NCI-H2107 (cell line): ENCODE measurements at places on chromosomes 12 and 14.

DNA sequence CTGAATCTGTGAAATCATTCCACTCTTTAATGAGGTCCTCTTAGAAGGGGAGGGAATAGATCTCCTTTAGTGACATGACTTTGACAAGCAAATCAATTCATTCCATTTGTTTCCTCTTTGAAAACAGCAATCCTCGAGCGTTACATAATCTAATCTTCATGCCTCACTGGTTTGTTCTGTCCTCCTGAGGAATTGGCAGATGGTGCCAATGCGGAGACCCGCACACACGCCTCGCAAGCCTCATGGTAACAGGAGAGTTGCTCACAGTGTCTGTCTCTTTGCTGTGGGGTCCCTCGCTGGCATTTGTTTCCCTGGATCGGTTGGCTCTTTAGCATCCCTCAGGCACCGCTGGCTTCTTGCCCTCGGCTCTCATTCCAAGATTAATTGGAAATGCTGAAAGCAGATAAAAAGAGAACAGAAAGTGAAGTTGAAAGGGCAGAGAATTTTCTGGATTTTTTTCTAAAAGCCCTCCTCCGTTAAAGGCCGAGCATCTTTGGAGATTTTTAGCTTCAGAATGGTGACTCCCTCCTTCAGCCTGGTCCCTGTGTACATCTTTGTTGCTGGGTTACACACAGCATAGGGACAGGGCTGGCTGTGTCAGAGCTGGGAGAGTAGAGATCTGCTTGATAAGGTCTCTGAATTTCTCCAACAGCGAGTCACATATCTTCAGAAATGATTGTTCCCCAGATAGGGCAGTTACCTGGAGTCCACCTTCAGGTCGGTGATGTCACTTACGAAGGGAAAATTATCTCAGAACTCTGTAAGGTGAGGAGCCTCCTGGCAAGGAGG, 10.1 kb upstream of the CABP1 start:
- no peak for DNase-seq

DNA sequence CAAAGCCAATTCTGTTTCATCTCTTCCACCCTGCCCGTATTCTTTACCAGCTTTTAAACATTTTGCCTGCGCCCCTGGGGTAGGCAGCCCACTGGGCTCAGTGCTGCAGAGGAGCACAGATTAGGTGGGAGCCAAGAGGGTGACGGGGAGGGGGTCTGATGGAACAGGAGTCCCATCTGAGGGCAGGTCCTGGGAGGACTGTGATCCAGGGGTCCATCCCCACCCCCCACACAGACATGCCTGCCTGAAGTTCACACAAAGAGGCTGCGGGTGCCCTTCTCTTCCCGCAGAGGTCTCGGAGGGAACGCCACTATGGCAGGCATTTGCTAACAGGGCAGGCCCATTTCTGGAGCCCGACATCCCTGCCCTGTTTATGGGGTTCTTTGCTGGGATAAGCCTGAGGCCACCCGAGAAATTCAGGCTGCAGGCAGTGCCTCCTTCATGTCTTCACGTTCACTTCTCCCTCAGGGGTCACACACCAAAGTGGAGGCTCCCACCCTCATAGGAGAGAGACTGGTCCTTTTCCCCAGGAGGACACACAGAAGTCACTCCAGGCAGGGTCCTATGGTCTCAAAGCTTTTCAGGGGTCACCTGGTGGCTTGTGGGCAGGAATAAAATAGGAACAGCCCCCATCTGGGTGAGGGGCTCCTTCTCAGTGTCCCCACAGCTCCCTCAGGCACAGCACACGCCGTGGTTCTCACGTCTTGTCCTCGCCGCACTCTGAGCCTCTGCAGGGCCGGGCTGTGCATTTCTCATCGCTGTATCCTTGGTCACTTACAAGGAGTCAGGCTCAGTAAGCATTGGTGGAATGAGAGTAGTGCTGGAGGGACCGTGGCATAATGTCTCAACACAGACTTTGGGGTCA, 12.9 kb downstream of the VASH1 start:
- DNase-seq = no peak

- DNase-seq = no peak
Observed at GRCh38 chr12:62800707-62801400, 134.1 kb downstream of the PPM1H start.

GRCh38 chr12:93149229-93149628, 220.1 kb upstream of the EEA1 start:
- DNase-seq = no peak

GRCh38 chr14:101876555-101876938, 87.8 kb upstream of the DYNC1H1 start:
- no peak for DNase-seq

DNA sequence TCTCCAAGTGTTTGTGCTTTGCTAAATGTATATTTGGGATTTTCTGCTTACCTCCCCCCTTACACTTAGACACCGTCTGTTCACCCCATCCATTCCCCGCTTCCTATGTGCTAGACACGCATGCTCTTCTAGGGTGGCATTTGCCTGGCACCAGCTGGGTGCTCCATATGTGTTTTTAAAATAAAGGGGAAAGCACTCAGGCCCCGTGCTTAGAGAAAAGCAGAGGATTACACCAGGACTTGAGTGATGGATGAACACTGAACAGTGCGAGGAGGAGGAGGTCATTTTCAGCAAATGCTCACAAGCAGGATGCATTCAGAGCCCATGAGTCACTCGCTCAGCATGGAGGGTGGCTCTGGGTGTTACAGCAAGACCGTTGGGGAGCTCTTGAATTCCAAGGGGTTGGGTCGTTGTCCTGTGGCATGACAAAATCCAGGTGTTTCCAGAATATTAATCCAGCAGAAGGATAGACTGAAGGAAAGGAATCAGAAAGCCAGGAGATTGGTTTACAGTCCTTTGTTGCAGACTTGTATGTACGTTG, 2.9 kb upstream of the BDKRB1 start:
- no peak for DNase-seq

- DNase-seq = no peak
Observed at GRCh38 chr12:55838361-55838760, 4.4 kb downstream of the MMP19 start.

DNA sequence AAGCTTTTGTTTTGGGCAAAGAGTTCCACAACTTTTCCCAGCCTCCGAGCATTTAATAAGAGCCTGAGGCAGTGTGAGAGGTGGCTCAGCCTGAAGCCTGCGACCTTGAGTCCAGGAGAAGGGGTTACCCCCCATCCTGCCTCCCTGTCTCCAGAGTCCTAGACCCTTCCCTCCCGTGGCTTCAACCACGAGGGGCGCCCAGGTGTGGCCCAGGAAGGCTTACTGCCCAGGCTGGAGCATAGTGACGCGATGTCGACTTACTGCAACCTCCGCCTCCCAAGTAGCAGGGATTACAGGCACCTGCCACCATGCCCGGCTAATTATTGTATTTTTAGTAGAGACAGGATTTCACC, 641 bp downstream of the LRRC43 start:
- no peak for DNase-seq

DNA sequence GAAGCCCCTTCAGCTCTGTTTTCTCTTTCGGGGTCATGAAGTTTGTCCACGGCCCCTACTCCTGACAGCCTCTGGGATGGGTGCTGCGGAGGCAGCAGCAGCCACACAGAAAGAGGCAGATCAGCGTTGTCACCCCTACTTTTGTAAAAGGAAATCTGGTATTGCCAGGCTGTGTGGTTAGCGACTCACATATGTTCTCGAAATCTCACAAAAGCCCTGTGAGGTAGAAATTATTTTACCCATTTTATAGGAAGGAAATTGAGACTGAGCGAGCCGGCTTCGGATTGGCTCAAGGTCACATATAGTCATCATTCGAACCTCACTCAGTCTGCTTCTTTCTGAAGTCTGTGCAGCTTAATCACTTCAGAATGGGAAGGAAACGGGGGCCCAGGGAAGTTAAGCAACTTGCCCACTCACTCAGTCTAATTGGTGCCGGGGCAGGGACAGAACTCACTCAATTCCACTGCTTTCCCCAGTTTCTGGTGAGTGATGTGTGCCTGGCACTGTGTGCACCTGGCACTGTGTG, 1.1 kb upstream of the CKAP4 start:
- DNase-seq = no peak

GRCh38 chr12:27005495-27005894, 8.7 kb downstream of the TM7SF3 start:
- no peak for DNase-seq

GRCh38 chr12:5505751-5506150, 73.8 kb downstream of the NTF3 start:
- DNase-seq = no peak

- DNase-seq = peak; percentile 85
Observed at GRCh38 chr14:61837336-61838229, 75.4 kb downstream of the SNAPC1 start.

- DNase-seq = no peak
Observed at GRCh38 chr12:67665679-67666078, 17.1 kb downstream of the DYRK2 start.

GRCh38 chr12:94769776-94770759, 119.7 kb upstream of the TMCC3 start:
- DNase-seq = no peak

DNA sequence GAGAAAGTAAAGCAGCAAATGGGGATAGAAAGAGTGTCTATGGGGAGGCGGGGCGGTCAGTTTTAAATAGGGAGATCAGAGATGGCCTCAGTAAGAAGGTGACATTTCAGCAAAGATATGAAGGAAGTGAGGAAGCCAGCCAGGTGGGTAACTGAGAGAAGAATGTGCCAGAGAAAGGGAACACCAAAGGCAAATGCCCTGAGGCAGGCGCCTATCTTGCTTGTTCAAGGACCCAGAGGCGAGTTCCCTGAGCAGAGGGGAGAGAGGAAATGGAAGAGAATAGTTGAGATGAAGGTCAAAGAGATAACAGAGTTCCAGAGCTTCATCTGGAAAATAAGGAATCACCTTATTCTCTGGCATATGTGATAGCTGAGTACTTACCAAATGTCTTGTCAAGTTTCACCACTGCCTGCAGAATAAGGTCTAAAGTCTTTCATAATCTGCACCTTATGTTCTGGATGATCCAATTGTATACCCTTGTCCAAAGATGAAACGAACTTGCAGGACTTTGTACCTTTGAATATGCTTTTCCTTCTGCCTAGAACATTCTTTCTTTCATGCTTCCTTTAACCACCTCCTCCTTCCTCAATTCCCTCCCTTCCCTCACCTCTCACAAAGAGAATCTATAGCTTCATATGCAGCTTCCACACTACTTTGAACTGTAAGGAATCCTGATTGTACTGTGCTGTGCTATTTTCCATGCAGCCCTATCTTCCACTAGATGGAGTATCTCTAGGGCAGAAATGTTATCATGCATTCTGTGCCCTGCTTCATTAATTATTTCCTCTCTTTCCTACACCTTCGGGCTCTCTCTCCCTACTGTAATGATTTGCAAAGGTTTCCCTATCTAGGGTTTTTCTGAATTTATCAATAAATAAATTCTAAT, 38.5 kb downstream of the GNPTAB start:
- no peak for DNase-seq
